ENCODE measurements at places on chromosomes 3 and 15. TPM values are rescaled to one million over a fixed set of nuclear protein-coding genes. Genes with fewer than 3 reads are reported as not detected.

ASB14 gene
- not detected for polyA plus RNA-seq

TMEM212 gene
- polyA plus RNA-seq = not detected

PTPRG gene
- polyA plus RNA-seq = 32.6 TPM

LARP6 gene
- polyA plus RNA-seq = 8.1 TPM

TRPM1 gene
- polyA plus RNA-seq = not detected

GOLGA8M gene
- 0.22 TPM for polyA plus RNA-seq

SLC22A13 gene
- not detected for polyA plus RNA-seq

NKTR gene
- polyA plus RNA-seq = 34.3 TPM

RNF168 gene
- polyA plus RNA-seq = 9.7 TPM

SENP2 gene
- polyA plus RNA-seq = 9.7 TPM

GNAT1 gene
- polyA plus RNA-seq = not detected

CCDC13 gene
- 2.1 TPM for polyA plus RNA-seq

IFT57 gene
- polyA plus RNA-seq = 16.1 TPM

NT5DC2 gene
- polyA plus RNA-seq = 91.9 TPM

ZBED2 gene
- polyA plus RNA-seq = not detected

SPATA12 gene
- polyA plus RNA-seq = 0.48 TPM

RAB6B gene
- 5.6 TPM for polyA plus RNA-seq

C2CD4A gene
- polyA plus RNA-seq = 0.42 TPM

EFCC1 gene
- polyA plus RNA-seq = 0.46 TPM
